Cerebellar nuclear complex (tissue), 1 donor: ENCODE measurements at places on chromosomes 13 and 19.

DNA sequence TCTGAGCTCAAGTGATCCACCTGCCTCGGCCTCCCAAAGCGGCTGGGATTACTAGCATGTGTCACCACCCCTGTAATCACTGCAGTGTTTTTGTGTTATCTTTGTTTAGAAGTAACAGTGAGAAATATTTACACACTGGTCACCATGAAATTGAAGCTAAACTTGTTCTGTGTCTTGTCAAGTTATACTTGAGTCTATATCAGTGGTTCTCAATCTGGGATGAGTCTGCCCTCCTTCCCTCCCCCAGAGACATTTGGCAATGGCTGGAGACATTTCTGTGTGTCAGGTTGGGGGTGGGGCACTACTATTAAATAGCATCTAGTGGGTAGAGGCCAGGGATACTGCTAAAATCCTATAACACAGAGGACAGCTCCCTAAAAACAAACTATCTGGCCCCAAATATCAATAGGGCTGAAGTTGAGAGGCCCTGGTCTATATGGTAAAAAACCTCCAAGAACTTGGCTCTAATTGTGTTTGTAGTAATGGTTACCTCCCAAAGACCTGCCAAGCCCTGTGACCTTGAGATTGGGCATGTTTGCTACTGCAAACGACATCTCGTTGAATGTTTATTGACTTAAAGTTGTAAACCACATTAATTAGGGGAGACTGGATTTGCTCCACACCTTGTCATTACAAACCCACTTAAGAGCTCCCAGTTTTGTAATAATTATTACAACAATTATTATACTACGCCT lies 6.9 kb downstream of the CTU1 start:
- no peak for DNase-seq

- DNase-seq = no peak
Observed at GRCh38 chr13:94065741-94066140, 413.7 kb downstream of the DCT start.

- DNase-seq = no peak
Observed at GRCh38 chr13:34863360-34864135, 78.5 kb upstream of the NBEA start.

DNA sequence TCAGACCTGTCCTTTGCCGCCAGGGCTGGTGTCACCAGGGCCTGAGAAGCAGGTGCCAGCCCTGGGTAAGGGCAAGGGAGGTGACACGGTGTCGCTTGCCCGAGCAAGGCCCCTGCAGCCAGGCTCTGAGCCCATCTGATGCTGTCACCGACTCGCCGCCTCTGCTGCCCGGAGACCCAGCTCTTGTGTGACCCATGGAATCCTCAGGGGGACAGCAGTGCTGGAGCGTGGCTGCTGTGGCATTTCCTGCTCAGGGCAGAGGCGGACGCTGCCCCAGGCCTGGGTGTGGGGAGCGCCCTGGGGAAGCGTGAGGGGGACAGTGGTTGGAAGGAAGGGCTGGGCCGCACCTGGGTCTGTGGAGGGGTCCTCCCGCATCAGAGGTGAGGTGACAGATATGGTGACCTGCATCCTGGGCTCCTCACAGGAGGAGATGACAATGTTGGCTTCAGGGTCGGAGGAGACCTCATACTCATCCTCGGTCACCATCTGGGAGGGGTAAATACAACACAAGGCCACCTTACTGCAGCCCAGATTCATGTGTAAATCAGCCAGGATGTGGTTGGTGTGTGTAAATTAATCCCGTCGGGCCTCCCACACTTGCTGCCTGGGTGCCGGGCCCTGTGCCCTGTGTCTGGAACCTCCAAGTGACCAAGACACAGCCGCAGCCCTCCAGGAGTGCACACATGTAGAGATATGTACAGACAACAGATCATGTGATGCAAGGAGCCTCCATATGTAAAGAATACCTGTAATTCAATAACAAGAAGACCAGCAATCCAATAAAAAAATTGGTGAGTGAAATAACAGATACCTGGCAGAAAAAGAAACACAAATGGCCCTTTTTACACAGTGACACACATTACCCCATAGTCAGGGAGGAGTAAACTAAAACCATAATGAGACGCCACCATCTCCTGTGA lies 27.6 kb upstream of the MATK start:
- DNase-seq = no peak

- DNase-seq = no peak
Observed at GRCh38 chr13:59461411-59461810, 702.3 kb downstream of the DIAPH3 start.

DNA sequence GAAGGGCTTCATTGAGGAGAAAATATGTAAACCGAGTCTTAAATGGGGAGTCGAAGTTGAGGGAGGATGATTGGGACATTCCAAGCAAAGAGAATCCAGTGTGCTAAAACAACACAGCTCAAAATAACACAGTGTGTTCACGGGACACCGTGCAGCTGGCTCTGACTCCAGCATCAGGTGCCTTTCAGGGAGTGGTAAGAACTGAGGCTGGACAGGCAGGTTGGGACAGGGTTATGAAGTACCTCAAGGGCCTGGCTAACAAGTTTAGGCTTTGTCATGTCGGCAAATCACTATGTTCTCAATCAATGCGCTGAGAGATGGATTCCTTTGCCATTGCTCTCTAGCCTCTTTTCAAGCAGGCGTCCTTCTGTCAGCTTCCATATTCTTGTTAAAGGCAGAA lies 27.5 kb upstream of the WDFY2 start:
- DNase-seq = no peak

DNA sequence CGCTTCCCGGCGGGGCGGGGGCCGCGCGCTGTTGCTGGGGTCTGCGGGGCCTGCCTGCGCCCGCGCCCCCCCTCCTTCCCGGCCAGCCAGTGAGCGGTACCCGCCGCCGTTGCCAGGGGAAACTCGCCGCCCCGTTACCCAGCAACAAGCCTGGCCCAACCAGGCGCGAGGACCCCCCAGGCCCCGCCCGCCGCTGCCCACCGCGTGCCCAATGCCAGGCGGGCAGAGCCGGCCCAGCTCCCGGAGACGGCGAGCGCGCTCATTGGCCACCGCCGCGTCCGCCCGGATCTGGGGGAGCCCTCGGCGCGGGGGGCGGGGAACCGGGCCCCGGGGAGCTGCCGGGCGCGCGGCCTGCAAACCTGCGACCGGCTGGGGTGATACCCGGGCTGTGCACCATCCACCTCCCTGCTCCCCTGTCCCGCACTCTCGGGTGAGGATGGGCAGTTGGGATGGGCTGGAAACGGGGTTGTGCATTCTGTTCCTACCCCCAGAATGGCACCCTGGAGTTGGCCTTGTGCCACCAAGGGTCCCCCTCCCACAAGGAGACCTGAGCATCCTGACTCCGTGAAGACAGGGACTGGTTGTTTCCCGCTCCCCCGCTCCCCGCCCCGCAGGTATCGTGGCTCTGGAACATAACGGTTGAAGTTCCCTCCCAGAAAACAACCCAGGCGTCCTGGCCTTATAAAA lies 8.8 kb upstream of the BBC3 start:
- DNase-seq = peak; percentile 74

GRCh38 chr13:47005756-47006414 lies 109.0 kb upstream of the HTR2A start:
- DNase-seq = no peak

- DNase-seq = no peak
Observed at GRCh38 chr13:45320876-45321629, 19.9 kb downstream of the TPT1 start.

GRCh38 chr13:113425941-113426590 lies 27.2 kb downstream of the ADPRHL1 start:
- DNase-seq = no peak

DNA sequence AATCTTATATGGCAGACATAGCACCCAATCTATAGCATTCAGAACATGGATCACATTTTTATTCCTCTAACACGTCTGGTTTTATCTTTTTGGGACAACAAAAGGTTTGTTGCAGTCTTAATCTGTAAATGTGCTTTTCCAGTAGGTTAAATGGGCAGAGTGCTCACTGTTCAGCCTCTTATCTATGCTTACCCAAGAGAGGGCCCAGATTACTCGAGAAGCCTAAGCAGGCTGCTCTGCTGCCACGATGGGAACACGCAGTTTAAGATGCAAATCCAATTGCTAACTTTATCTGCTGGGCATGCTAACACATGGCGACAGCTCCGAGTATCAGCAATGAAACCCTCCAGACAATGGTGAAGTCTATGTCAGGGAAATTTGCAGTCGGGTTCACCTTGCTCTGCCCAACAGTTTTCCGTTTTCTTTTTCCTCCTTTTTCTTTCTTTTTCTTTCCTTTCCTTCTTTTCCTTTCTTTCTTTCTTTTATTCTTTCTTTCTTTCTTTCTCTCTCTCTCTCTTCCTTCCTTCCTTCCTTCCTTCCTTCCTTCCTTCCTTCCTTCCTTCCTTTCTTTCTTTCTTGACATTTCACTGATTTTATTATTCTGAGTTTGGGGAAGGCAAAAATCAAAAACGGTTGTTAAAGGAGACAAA lies 115.3 kb downstream of the RBM26 start:
- DNase-seq = no peak

- DNase-seq = no peak
Observed at GRCh38 chr13:45799451-45799850, 52.1 kb downstream of the SIAH3 start.

- DNase-seq = no peak
Observed at GRCh38 chr13:24916464-24916863, 152.5 kb downstream of the RNF17 start.

GRCh38 chr19:38979812-38980211 lies 4.3 kb upstream of the FBXO17 start:
- DNase-seq = no peak

- DNase-seq = no peak
Observed at GRCh38 chr13:61774903-61775302, 359.3 kb upstream of the PCDH20 start.

DNA sequence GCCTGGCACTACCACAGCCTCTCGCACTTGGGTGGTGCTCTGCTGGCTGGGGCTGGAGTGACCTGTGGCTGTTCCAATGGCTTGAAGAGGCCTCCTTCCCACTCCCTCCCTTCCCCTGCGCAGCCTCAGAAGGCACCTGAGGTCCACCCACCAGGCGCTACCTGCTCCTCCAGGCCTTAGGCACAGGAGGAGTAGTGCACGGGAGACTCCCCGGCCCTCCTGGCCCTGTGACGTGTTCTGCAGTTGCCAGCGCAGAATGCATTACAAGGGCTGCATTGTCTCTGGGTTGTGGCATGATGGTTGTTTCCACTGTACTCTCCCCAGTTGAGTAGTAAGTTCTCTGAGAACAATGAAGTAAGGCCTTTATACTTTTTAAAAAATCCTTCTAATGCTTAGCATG lies 128.6 kb downstream of the TEX29 start:
- DNase-seq = no peak

DNA sequence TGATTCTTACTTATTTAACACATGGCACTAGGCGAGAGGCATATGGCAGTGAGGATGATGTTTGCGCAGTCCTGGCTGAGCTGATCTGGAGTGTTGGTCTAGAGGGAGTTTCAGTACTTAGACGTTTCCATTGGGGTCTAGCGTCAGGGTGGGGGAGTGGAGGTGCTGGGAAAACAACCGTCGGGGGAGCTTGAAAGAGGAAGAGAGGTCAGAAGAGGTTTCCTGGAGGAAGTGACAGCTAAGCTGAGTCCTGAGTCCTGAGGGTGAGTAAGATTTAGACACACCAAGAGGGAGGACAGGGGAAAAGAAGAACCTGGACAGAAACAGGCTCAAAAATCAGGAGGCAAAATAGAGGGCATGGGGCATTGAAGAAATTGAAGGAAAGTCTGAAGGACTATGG lies 81.4 kb downstream of the ALOX5AP start:
- no peak for DNase-seq

DNA sequence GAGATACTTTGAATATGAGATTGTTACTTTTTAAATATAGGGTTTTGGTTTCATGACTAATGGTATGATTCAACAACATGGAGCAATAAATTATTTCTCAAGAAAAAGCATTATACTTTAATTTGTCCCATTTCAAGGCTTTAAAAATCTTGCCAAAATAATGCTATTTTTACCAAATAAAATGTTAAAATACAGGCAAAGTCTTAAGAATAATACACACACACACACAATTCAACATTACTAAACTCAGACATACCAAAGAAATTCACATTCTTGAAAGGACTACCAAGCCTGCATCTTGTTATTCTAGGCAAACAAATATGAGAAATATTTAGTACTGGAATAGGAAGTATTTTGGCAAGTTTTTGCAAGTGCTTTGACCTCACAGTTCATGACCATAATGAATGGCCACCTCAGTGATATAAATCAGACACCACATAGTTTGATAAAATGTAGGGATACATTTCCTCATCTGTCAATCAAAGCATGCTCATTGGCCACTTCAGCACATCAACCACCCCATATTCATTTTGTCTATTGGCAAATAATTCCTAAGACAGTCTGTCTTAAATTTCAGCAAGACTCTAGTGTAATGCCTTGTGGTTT lies 107.2 kb downstream of the NALCN start:
- DNase-seq = no peak

- DNase-seq = no peak
Observed at GRCh38 chr19:29323440-29324290, 110.7 kb upstream of the UQCRFS1 start.

- no peak for DNase-seq
Observed at GRCh38 chr13:49620170-49620621, 8.1 kb upstream of the ARL11 start.

GRCh38 chr19:12899891-12900518 lies 9.0 kb downstream of the GCDH start:
- no peak for DNase-seq

DNA sequence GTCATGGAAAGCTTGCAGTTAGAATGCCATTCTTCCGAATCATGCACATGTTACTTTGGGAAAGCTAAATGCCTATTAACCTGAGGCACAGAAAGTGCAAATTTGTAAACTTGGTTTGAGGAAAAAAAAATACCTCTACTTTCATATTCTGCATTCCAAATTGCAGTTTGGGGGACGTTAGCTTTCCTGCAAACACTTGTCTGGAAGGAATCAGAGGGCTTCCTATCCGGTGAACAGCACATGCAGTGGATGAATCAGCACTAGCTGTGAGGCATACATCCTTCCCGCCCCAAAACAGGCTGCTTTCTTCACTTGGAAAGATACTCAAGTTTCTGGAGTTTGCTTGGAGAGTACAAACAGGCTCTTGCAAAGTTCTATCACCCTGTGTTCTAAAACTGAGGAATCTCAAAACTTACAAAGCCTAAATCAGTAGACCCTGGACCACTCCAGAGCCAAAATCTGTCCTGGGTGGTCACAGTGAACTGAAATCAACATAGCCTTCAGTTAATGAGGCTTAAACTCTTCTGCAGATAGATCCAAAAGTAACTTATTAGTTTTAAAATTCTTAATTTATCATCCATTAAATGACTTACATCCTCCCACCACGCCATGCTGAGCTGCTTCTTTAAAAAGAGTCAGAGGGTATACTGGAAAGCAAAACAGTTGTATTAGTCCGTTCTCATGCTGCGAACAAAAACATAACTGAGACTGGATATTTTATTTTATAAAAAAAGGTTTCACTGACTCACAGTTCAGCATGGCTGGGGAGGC lies 802.3 kb upstream of the ARGLU1 start:
- DNase-seq = no peak
